ENCODE measurements at places on chromosomes 11 and 22.

DNA sequence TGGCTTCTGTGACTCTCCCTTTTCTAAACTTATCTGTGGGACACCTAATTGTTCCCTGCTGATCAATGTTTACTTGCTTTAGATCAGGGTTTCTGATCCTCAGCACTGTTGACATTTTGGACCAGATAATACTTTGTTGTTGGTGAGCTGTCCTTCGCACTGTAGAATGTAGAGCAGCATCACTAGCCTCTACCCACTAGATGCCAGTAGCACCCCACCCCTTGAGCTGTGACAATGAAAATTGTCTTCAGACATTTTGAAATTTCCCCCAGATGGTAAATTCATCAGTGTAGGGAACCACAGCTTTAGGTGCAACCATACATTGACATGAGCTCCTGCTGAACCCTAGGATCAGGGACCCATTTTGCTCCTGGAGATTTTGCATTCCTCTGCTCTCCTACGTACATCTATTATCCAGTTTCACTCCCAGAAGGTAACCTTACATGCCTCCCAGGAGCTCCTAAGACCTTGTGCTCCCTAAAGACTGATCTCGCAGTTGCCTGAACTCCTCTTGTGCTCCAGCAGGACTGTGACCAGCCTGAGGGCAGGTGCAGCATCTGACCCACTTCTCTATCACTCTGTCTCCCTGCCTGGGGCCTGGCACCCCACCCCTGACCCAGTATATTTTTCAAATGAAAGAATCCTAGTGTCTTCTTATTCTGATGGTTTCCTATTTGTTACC is 107.8 kb downstream of the FAR1 start:
- DNase-seq, result peak; percentile 76

GRCh38 chr22:48931452-48931851 is 896.2 kb downstream of the BRD1 start:
- DNase-seq, result no peak

DNA sequence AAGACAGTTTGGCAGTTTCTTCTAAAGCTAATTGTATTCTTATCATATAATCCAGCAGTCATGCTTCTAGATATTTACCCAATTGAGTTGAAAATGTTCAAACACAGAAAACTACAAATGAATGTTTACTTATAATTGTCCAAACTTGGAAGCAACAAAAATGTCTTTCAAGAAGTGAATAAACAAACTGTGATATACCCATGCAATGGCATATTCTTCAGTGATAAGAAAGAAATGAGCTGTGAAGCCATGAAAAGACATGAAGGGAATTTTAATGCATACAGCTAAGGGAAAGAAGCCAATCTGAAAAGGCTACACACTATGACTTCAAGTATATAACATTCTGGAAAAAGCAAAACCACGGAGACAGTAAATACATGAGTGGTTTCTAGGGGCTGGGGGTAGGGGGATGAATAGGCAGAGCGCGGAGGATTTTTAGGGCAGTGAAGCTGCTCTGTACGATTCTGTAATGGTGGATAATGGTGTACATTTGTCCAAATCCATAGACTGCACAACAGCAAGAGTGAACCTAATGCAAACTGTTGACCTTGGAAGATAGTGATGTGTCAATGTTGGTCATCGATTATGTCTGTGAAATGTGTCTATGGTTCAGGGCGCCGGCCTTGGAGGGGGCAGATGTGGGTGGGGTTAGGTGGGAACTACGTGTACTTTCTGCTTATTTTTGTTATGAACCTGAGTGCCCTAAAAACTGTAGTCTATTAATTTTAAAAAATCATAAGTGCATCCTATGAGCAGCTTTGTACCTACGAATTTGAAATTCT is 424.9 kb downstream of the TBC1D22A start:
- no peak for DNase-seq

GRCh38 chr11:25593221-25593620 is 738.7 kb upstream of the ANO3 start:
- no peak for DNase-seq

GRCh38 chr11:12906501-12906900 is 102.6 kb upstream of the RASSF10 start:
- DNase-seq, result no peak

DNA sequence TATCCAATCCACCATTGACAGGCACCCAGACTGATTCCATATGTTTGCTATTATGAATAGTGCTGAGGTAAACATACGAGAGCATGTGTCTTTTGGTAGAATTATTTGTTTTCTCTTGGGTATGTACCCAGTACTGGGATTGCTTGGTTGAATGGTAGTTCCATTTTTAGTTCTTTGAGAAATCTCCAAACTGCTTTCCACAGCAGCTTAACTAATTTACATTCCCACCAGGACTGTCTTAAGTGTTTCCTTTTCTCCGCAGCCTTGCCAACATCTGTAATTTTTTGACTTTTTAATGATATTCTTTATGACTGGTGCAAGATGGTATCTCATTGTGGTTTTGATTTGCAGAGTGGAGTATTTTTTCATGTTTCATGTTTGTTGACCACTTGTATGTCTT is 8.3 kb downstream of the FDX1 start:
- no peak for DNase-seq

- no peak for DNase-seq
Observed at GRCh38 chr22:50696251-50696798, 23.7 kb downstream of the SHANK3 start.

GRCh38 chr11:133724116-133724515 is 121.2 kb downstream of the SPATA19 start:
- no peak for DNase-seq

GRCh38 chr22:43267332-43267980 is 75.7 kb downstream of the SCUBE1 start:
- DNase-seq, result no peak

DNA sequence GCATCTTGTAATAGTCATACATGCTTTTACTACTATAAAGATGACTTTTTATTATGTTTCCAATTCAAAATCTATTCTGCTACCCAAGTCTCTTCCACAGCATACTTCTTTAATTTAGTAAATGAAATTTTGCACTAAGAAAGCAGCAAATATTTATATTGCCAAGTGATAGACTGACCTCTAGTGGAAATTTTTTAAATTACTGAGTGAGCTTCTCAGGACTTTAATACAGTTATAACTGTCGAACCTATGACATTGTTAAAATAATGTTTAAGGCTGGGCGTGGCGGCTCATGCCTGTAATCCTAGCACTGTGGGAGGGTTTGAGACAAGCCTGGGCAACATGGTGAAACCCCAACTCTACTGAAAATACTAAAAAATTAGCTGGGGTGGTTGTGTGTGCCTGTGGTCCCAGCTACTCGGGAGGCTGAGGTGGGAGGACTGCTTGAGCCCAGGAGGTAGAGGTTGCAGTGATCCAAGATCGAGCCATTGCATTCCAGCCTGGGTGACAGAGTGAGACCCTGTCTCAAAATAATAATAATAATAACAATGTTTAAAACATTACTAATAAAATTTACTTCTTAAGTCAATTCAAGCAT is 27.3 kb downstream of the STK33 start:
- DNase-seq, result no peak

DNA sequence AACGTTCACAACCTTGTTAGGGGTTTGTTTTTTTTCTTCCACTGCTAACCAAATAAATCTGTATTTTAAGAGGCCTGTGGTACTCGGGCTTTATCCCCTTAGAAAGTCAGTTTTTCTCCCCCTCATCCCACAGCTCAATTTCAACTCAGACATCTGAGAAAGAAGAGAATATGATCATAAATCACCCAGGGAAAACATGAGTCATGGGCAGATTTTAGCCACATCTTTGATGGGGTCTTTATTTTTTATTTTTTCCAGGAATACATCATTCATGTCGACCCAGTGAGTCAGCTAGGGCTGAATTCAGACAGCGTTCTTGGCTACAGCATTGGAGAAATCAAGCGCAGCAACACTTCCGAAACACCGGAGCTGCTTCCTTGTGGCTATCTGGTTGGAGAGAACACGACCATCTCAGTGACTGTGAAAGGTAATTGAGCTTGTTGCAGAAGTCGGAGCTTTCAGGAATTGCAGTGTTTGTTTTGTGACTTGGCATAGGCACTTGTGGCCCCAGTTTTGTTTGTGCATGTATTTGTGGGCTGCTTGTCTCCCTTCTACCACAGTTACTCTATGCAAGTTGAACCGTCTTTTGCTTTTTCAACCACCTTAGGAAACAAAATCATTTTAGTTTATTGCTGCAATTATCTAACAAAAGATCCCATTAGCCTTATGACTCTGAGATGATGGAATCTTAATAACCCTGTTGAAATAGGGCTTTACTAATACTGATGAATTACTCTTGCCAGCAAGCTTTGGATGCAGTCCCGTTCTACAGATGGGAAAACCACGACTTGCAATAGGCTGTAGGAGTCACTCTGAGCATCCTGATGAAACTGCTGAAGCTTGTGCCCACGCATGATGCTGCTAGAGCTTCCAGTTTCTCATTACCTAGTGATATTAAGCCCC is 62.7 kb downstream of the DBX1 start:
- no peak for DNase-seq

GRCh38 chr11:35786188-35786587 is 123.6 kb downstream of the TRIM44 start:
- DNase-seq, result no peak

GRCh38 chr11:41522391-41522790 is 62.9 kb upstream of the LRRC4C start:
- no peak for DNase-seq

DNA sequence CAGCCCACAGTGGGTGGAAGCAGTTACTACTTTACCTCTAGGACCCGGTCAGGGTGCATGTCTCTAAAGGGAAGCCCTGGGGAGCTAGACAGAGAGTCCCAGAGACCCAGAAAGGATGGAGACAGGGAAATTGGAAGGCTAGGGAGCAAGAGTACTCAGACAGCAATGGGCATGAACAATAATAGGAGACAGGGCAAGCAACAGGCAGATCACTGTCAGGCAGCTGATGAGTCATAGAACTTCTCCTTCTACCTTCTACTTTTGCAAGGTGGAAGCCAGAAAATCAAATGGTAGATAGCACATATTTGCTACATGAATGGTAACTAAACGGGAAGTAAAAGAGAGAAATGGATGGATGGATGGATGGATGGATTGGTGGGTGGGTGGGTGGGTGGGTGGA is 19.6 kb downstream of the CD5 start:
- DNase-seq, result no peak

GRCh38 chr22:41713004-41713403 is 13.7 kb downstream of the MEI1 start:
- no peak for DNase-seq
